ENCODE measurements at places on chromosomes 11 and 22.
A peak's percentile ranks its signal among the peaks of the same experiment; 100 is the strongest.

GRCh38 chr11:11538277-11538960, 83.4 kb downstream of the GALNT18 start:
- no peak for DNase-seq

- no peak for DNase-seq
Observed at GRCh38 chr22:41782316-41782715, 18.2 kb upstream of the CCDC134 start.

- no peak for DNase-seq
Observed at GRCh38 chr11:69295079-69295994, 1.4 kb downstream of the MYEOV start.

GRCh38 chr11:126135235-126136176, 72.8 kb upstream of the CDON start:
- no peak for DNase-seq

DNA sequence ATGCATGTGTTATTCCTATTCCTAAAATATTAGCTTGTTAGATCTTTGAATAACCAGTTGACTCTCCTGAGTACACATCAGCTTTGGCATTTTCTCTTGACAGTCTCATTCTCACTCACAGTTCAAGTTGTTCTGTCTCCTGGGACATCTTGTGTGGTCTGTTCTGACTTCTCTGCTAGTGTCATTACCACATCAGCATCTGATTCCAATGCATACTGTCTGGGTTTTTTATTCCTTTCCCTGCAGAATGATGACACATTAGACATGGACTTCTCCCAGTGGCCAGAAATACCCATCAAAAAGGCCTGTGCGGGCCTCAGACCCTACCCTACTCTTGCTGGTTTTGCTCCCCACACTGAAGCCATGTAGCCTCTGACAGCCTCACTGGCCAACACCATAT, 2.7 kb downstream of the ZNF74 start:
- no peak for DNase-seq

- no peak for DNase-seq
Observed at GRCh38 chr11:85076535-85077330, 550.4 kb downstream of the DLG2 start.

DNA sequence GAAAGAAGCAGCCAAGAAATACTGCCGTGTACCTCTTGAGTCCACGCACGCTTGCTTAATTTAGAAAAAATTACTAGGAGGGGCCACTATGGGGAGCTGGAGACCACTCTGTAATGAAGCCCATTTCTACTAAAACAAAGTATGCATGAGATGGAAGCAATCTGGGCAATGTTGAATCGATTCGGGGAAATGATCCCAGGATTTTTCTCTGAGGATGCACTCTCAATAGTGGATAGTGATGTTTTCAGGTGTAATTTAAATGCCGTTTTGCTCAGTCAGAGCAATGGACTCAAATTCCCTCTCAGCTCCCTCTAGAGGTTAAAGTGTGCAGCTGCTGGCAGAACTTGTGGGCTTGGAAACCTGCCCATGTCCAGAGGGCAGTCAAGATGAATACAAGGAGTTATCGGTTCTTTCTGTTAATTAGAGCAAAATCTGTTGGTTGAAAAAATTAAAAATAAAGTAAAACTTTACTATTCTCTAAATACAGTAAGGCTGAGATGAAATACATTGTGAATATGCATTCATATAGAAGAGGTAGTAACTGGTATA, 64.1 kb downstream of the ME3 start:
- peak; percentile 48 for DNase-seq

GRCh38 chr11:133516845-133517244, 15.5 kb downstream of the OPCML start:
- no peak for DNase-seq

- no peak for DNase-seq
Observed at GRCh38 chr22:37728620-37729019, 31.8 kb downstream of the TRIOBP start.

- DNase-seq, result peak; percentile 79
Observed at GRCh38 chr11:117072517-117073461, 25.4 kb downstream of the SIK3 start.

GRCh38 chr11:115390441-115390840, 113.8 kb downstream of the CADM1 start:
- DNase-seq, result no peak

DNA sequence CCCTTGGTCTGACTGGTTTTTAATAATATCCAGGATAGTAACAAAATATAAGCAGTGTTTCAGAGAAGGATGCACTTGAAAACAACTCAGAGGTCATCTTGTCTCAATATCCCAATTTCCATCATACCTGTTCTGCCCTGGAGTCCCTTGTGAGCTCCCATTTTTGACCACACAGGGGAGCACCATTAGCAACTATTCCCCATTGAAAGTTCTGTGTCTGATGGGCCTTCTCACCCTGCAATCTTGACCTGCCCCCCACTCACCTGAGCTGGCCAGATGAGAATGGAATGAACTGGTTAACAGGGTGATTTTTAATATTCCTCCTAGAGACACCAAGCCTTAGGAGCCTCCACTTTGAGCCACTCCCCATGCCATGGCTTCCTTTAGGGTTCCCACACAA, 3.8 kb upstream of the CAPN5 start:
- DNase-seq, result no peak

- DNase-seq, result no peak
Observed at GRCh38 chr11:68987211-68987610, 6.4 kb upstream of the MRGPRD start.

DNA sequence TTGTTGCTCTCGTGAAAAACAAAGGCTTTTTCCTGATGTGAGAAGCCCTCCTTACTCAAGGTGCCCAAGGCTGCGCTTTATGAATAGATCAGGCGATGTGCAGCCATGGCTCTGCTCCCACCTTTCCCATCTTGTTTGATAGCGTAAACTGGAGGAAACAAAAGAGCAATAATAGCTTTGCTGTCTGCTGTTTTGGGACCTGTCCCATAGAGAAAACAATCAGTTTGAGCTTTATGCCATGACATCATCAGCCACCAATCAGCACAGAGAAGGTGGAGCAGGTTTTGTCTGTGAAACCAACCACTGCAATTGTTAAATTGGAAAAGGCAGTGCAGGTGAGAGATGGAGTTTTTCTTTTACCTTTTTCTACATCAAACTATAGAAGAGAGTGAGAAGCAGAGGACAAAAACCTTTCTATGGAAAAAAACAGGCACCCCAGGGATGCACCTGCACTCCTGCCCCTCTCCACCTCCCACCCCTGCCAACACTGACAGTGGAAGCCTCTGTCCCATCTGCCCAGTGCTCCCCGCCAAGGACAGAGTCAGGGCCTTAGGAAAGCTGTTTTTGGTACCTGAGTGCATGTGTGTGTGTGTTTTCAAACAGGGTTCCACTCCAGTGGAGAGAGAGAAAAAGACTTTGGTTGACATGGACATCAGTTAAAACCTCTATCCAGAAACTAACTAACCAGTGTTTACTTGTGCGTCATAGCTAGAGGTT, 80.7 kb downstream of the MICAL3 start:
- no peak for DNase-seq

- DNase-seq, result peak; percentile 91
Observed at GRCh38 chr22:21816787-21817496, 50.5 kb downstream of the MAPK1 start.

GRCh38 chr22:48335442-48336139, 1492.1 kb downstream of the BRD1 start:
- DNase-seq, result no peak

DNA sequence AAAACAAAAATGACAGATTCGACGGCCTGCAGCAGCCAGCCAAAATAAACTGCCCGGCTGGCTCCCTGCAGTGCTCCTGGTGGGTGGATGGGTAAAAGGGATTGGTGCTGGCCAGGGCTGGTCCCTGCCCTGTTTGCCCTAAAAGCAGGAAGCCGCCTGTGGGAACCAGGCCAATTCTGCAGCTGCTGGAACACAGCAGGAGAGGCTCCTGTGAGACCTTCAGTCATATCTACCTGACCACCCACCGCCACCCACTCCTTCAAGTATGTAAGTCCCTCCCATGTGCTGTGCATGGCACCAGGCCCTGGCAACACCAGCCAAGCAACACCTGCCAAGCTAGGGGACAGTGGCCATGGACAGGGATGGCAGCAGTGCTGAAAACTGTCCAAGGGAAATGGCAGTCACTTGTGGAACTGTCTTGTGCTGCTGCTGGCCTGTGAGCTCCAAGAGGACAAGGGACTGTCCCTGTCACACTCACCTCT, 48.7 kb upstream of the ARFGAP3 start:
- no peak for DNase-seq

- DNase-seq, result no peak
Observed at GRCh38 chr11:36777311-36777710, 179.3 kb upstream of the RAG2 start.

- DNase-seq, result no peak
Observed at GRCh38 chr11:12237381-12237784, 127.0 kb downstream of the MICAL2 start.

DNA sequence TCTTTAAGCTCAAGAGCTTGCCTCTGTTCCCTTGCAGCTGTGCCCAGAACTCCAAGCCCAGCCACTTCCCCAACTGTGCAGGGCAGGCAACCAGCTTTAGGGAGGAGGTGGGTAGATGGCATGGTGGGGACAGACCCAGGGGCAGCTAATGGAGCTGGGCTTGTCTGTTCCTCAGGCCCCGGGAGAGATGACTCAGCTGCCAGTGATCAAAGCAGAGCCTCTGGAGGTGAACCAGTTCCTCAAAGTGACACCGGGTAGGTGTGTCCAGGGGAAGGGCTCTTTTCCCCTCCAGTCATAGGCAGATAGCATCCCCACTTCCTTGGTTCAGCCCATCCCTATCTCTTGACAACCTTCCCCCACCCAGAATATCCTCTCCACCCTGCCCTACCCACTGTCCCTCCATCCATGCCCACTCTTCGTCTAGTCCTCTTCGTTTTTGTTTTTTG, 32.4 kb downstream of the CREB3L1 start:
- DNase-seq, result no peak

GRCh38 chr11:121604152-121604551, 151.4 kb upstream of the SORL1-AS1 start:
- DNase-seq, result no peak

DNA sequence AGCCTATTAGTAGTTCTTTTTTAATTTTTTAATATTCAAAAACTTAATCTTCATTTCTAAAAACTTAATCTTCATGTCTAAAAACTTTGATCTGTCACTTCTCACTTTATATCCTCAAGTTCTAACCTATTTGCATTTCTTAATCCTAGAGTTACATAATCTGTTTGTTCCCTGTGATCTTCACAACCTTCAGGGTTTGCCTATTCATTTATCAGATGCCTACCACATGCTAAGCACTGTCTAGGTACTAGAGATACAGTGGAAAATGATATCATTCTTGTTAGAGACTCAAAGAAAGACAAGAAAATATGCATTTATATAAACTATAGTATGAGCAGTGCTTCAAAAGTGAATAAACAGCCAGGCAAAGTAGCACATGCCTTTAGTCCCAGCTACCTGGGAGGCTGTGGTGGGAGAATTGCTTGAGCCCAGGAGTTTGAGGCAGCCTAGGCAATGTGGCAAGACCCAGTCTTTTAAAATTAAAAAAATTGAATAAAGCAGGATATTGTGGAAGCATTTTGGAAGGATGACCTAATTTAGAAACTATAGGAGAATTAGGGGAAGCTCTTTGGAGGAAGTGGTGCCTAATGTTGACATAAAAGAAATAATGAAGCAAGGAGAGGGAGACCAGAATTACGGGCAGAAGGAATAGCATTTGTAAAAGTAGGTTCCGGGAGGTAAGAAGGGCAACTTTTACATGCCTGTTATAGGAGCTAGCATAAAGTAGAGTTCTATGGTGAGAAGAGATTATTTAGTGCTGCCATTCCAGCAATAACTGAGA, 54.4 kb upstream of the GRK2 start:
- DNase-seq, result no peak

Measured in COLO829 (cell line).